ENCODE measurements at places on chromosomes 7 and 10. TPM values are rescaled to one million over a fixed set of nuclear protein-coding genes. Genes with fewer than 3 reads are reported as not detected.

The H2BK1 gene
- total RNA-seq: not detected

The TMEM213 gene
- not detected for total RNA-seq

The ADAM22 gene
- total RNA-seq: 0.37 TPM

The PDK4 gene
- total RNA-seq: 16.2 TPM

The MEPCE gene
- 21.6 TPM for total RNA-seq

The PON1 gene
- total RNA-seq: not detected

The IDI2 gene
- not detected for total RNA-seq

The TAF6 gene
- total RNA-seq: 27.4 TPM

The MSANTD7 gene
- 17.2 TPM for total RNA-seq

The FBXO24 gene
- total RNA-seq: 0.28 TPM

The LRRC17 gene
- total RNA-seq: 71.5 TPM

The HOXA4 gene
- total RNA-seq: 0.14 TPM

The LAMB1 gene
- 562 TPM for total RNA-seq

The ITPRIP gene
- total RNA-seq: 9.6 TPM

The SPDYE3 gene
- total RNA-seq: not detected

The GDF2 gene
- not detected for total RNA-seq

The AGAP9 gene
- 2.9 TPM for total RNA-seq

Data from smooth muscle cell of bladder (primary cell).